ENCODE measurements at places on chromosomes 16 and 17. TPM values are rescaled to one million over a fixed set of nuclear protein-coding genes. Genes with fewer than 3 reads are reported as not detected.

GRCh38 chr17:44820631-44821212, 9.4 kb downstream of the GJC1 start:
- DNase-seq, result no peak

- DNase-seq, result no peak
These were observed 110.4 kb downstream of the MSI2 start for GRCh38 chr17:57366558-57367351.

- DNase-seq, result peak; percentile 79
These were observed 76.4 kb downstream of the MRC2 start for GRCh38 chr17:62703776-62704380.

DNA sequence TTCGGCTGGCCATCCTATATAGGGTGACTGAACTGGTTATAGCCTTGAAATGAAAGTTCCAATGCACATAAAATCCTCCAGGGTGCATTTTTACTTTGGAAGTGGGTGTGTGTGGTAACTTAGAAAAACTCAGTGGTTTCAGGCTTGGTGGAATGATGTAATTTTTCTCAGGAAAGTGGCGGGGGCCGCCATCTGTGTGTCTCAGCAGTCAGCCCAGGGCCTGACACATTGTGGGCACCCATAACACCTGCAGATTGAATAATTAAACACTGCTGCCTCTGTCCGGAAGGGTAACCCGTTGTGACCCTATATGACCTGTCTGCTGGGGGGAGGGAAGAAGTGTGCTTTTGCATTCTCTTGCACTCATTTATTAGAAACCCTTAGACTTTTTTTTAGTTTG, 2.2 kb upstream of the PDP2 start:
- peak; percentile 74 for DNase-seq

GRCh38 chr16:566475-567372, at the start of gene NHLRC4:
NHLRC4 (plus strand) TSS chr16:567005; CDS start chr16:568048, 1,043 bp downstream.
- peak; percentile 67 for DNase-seq

DNA sequence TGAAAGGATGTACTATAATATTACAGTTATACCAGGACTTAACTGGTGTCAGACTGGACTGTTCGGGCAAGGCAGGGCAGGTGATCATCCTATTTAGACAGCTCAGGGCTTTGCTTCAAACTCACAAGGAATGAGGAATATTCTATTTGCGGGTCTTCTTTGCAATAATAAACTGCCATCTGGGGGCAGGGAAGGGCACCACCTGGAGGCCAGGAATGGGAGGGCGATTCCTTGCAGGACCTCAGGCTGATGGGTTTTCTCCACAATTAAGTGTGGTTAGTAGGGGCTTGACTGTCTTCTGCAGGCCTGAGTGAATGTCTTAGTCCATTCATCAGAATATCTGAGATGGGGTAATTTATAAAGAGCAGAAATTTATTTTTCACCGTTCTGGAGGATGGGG, 424.1 kb downstream of the CA10 start:
- DNase-seq, result peak; percentile 7

DNA sequence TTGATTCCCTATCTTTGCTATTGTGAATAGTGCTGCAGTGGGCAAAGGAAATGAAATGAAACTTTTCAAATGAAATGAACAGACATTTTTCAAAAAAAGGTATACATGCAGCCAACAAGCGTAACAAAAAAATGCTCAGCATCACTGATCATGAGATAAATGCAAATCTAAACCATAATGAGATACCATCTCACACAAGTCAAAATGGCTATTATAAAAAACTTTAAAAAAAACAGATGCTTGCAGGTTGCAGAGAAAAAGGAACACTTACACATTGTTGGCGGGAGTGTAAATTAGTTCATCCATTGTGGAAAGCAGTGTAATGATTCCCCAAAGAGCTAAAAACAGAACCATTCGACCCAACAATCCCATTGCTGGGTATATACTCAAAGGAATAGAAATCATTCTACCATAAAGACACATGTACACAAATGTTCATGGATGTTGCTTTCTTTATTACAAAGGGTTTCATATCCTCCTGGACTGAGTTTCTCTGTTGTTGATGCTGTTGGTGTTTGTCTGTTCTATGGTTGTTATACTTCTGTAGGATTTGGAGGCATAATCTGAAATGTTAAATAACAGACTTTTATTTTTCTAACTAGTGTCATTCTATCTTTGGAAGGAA, 99.3 kb upstream of the SOX9 start:
- no peak for DNase-seq

DNA sequence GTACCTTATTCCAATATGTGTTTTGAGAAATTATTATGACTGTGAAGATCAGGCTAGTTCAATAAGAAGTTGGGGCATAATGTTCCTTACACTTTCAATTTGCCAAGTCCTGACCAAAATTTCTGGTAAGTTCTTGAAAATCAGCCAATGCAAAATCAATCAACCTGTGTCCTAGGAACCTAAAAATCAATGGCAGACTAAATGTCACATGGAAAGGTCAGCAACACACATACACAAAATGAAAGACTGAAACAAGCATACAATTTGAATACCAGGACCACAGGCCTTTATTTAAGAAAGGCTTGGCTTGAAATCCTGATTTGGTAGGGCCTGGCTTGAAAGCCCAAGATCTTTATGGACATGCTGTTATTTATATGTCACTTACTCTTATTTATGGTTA, 155.5 kb upstream of the ZKSCAN2 start:
- DNase-seq, result no peak

- DNase-seq, result no peak
These were observed 28.8 kb downstream of the TOM1L2 start for GRCh38 chr17:17943281-17943984.

- DNase-seq, result no peak
These were observed 6.6 kb downstream of the C16orf95 start for GRCh38 chr16:87310610-87311009.

GRCh38 chr17:57881143-57881542, 31.3 kb upstream of the MRPS23 start:
- DNase-seq, result no peak

GRCh38 chr17:8120520-8121406, 2.4 kb upstream of the ALOXE3 start:
- DNase-seq, result peak; percentile 76

- DNase-seq, result no peak
These were observed 37.7 kb upstream of the OR3A1 start for GRCh38 chr17:3335876-3336275.

GRCh38 chr16:84156342-84156784, 11.3 kb downstream of the DNAAF1 start:
- DNase-seq, result no peak

- no peak for DNase-seq
These were observed 79.9 kb downstream of the ZNF18 start for GRCh38 chr17:11917415-11917814.

Gene NUBP2
- 63.6 TPM for total RNA-seq

Gene KRT24
- not detected for total RNA-seq

Gene MMP28
- total RNA-seq, result 0.50 TPM

Gene TNFRSF13B
- 0.52 TPM for total RNA-seq

Measured in activated naive CD8-positive, alpha-beta T cell treated with anti-CD3 and anti-CD28 coated beads for 36 hours (primary cell).